Lower lobe of right lung (tissue), 2 donors: ENCODE measurements at places on chromosomes 7 and 10. TPM values are rescaled to one million over a fixed set of nuclear protein-coding genes. Genes with fewer than 3 reads are reported as not detected.

- DNase-seq = no peak
Observed at GRCh38 chr7:7228472-7228871, 46.1 kb downstream of the C1GALT1 start.

DNA sequence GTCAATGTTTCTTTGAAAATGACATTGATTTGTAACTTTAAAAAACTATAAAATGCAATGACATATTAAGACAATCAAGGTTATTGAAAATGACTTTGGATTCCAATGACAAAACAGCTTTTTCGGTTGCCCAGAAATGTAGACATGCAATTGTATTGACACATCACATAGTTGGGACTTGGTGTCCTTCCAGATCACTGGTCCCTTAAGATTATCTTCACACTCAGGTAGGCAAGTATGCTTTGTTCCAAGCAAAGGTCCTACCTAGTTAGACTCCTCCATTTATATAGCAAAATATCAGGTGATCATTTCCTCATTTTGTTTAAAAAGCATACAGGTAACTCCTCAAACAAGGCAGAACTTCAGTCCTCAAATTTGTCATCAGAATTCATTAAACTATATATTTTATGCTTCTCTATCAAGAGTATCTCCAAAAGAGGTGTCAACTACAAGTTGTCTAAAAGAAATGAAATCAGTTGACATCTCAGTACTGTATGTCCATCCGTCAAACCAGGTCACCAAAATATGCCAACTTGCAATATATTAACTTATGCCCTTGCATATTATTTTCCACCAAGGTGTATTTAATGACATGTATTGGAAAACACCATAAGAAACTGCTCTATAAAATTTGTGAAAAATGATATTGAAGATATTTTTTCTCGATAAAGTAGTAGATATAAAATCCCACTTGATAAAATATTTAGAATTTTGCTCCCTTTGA is 64.6 kb downstream of the TSPAN12 start:
- DNase-seq = no peak

- DNase-seq = no peak
Observed at GRCh38 chr7:137992104-137992549, 9.8 kb downstream of the CREB3L2 start.

GRCh38 chr7:39035903-39036302 is 58.2 kb downstream of the POU6F2 start:
- no peak for DNase-seq

- no peak for DNase-seq
Observed at GRCh38 chr7:3082831-3083230, 39.2 kb upstream of the CARD11 start.

DNA sequence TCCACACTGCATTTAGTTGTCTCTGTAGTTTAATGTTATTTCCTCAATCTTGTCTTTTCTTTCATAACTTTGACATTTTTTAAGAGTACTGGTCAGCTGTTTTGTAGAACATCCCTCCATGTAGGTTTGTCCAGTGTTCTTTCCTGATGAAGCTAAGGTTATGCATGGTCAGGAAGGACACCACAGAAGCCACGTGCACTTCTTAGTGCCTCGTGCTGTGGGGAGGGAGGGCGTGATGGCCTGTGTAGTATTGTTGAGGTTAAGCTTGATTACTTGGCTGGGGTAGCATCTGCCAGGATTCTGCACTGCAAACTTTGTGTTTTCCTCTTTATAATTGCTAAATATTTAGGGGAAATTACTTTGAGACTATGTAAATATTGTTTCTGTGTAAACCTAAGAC is 48.3 kb downstream of the MCMBP start:
- DNase-seq = no peak

Gene GIMAP7
- total RNA-seq = 49.4 TPM

Gene TMEM270
- total RNA-seq = not detected

Gene PRPS1L1
- not detected for total RNA-seq

Gene CALHM1
- total RNA-seq = 0.15 TPM
